Adrenal gland (tissue), 19 donors: ENCODE measurements at places on chromosomes 3 and 15. TPM values are rescaled to one million over a fixed set of nuclear protein-coding genes. Genes with fewer than 3 reads are reported as not detected.

DNA sequence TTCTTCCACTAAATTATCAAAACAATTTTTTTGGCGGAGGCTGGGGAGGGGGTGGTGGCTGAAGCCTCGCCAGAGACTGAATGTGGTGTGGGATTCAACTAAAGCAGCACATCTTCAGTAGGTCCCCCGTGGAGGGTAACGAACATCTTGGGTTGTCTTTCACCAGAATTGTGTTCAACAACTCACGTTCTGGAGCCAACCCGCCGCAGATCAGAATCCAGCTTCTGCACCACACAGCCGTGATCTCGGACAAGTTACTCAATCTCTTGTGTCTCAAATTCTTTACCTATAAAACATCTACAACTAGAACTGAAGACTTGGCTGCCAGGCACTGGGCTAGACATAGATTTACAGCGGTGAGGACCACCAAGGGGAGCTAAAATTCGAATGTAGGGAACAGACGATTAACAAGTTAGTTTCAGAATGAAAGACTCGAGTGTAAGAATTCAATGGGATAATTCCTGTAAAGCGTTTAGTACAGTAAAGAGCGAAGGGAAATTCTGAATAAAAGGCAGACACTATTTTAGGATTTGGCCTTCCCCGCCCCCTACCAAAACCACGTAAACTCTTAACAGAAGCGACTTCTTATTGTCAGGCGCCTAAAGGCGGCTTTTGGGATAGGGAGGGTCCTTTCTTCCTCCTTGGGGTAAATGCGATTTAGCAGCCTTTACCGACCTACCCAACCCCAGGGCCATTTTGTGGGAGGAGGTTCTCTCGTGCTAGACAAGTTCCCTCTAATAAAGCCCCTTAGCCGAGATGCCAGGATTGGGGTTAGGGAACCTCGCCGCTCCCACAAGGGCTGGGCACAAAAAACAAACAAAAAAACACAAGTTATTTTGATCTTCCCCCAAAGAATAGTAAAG, 697 bp upstream of the RAB5A start:
- no peak for DNase-seq

GRCh38 chr3:31999907-32000439, 18.4 kb downstream of the ZNF860 start:
- no peak for DNase-seq

GRCh38 chr3:111652492-111653180, 57.5 kb upstream of the ZBED2 start:
- DNase-seq = no peak

DNA sequence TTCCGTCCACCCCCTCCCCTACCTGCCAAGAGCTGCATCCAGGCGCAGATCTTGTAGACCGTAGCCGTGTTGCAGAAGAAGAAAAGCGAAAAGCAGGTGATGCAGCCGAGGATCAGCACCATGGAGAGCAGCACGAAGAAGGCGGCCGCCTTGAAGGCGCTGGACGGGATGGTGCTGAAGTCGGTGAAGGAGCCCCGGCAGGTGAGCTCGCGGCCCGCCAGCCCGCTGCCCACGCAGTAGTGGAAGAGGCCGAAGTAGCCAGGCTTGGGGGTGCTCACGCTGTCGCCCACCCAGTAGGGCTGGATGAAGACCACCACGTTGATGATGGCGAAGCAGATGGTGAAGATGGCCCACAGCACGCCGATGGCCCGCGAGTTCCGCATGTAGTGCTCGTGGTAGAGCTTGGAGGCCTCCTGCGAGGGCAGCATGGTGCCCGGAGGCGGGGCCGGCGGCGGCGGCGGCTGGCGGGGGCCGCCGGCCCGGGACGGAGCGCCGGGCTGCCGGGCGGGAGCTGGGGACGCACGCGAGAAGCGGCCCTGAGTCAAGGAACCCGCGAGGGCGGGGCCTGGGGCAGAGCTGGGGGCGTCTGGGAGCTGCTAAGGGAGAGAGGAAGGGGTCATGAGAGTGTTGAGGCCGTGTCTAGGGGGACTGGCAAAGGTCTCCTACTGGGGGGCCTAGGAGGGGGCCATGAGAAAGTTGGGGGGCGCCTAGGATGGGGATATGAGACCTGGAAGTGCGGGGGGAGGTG, 1.2 kb downstream of the LHFPL4 start:
- DNase-seq = peak; percentile 67

DNA sequence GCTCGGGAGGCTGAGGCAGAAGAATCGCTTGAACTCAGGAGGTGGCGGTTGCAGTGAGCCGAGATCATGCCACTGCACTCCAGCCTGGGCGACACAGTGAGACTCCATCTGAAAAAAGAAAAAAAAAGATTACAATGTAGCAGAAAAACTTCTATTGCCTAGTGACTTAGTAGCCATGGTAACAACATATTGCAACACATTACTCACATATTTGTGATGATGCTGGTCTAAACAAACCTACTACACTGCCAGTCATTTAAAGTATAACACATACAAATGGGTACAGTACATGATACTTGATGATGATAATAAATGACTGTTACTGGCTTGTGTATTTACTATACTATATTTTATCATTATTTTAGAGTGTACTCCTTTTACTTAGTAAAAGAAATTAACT, 125.6 kb downstream of the PLOD2 start:
- DNase-seq = no peak

GRCh38 chr3:100893108-100893507, 100.1 kb downstream of the ABI3BP start:
- DNase-seq = peak; percentile 47

DNA sequence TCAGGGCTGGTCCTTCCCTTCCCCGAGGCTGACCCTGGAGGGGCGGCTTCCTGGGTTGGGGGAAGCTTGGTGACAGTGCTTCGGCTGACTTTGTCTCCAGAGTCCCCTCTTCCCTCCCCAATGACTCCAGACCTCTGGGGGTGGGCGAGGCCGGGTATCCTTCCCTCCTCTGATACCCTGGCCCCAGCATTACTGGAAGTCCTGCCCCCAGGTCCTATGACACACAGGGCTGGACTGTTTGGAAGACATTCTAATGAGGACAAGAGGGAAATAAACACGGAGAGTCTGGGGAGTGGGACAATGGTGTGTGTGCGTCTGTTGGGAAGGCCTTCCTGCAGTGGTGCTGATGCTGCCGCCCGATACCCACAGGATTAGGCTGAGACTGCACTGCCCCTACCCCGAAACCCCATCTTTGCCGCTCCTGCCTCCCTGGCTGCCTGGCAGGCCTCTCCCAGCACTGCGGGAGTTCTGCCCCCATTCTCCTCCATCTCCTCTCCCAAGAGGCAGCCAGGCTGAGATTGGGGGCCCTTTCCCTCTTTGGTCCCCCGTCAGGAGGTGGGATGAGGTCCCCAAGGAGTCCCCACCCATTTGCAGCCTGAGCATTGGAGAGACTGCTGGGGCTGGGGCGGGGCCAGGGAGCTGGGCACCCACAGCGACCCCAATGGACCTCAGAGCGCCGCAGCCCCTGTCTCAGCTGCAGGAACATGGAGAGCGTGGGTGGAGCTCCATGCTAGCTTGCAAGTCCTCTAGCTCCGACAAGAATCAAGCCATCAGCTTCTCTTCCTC, 29.7 kb upstream of the FBLN2 start:
- DNase-seq = no peak

GRCh38 chr15:77255385-77255784, 164.5 kb downstream of the PEAK1 start:
- no peak for DNase-seq

DNA sequence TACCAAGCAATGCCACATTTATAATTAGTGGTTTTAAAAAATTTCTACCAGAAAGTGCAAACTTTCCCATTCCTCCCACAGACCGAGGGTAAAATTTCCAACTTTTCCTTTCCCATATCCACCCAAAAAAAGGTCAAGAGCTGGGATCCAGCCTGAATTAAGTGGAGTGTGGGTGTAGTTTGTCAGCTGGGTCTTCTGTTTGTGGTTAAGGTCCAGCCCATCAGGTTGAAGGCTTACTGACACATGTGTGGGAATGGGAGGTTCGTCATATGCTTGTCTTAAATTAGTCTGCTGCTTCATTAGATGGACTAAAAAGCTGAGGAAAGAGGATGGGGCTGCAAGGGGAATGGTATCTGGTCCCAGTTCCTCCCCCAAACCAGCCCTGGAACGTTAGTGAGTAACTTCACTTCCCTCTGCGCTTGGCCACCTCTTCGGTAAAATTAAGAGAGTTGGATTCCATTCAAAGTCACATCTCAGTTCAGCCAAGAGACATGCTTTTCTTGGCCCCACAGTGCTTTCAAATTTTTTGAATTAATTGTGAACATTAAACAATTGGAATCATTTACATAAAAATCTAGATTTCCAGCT, 59.0 kb upstream of the PLCL2 start:
- no peak for DNase-seq

- no peak for DNase-seq
Observed at GRCh38 chr3:72625602-72626337, 222.5 kb downstream of the SHQ1 start.

DNA sequence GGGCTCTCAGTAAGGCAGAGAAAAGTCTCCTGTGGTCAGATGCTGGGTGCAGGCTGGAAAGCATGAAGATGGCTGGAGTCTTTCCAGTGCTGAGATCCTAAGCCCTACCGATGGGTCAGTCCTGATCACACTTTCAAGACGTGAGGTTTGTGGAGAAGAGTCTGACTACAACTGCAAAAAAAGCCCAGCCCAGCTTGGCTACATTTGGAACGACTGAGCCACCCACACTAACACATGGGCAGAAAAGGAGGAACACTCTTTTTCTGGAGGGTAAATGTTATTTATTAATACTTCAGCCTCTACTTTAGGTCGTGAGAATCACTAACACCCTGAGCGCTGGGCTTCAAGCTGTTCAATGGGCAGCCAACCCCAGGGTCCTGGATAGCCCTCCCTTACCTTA, 22.0 kb upstream of the C3orf22 start:
- DNase-seq = no peak

DNA sequence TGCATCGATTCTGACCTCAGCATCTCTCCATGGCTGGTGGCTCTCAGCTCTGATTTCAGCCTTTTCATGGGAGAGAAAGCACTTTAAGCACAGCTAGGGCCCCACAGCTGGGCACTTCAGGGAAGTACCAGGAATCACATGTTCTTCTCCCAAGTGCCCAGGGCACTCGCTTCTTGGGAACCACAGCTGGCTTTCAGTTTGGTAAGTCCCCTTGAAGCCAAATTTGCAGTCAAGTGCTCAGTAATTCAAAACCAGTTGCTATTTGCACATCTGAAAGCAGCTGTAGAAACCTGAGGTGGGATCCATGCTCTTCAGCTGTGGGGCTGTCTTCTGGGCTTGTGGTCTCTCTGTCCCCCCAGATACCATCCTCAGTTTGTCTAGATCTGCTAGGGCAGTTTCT, 12.8 kb downstream of the GABRA5 start:
- DNase-seq = no peak

DNA sequence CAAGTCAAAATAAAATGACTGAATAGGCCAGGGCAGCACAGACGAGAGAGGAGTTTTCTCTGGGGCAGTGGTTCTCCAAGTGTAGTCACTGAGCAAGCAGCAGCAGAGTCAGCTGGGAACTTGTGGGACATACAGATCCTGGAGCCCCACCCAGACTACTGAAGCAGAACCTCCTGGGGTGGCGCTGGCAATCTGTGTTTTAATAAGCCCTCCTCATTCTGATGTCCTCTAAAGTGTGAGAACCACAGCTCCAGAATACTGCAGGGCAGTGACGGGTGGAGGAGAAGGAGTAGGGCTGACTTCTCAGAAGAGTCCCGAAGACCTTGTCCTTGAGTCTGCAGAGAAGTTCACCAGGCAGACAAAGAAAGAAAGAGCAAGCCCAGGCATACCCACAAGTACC, 251.3 kb upstream of the HES1 start:
- DNase-seq = no peak

GRCh38 chr3:101120039-101120438, 126.8 kb upstream of the ABI3BP start:
- DNase-seq = no peak

DNA sequence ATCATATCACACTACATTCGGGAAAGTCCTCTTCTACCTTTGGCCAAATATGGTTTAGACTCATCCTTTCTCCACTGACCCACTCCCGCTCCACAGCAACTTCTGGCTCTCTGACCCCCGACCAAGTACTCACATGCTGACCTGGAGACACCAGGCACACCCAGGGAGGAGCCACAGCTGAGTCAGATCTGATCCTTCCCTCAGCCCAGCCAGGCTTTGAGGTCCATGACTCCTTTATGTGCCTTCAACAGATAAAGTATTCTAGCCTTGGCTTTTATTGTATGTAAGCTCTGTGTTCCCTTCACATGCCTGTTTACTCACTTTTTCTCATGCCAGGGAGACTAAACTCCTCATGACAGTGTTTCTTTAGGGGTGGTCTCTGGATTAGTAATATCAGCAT, 166.9 kb upstream of the UMPS start:
- DNase-seq = peak; percentile 58

DNA sequence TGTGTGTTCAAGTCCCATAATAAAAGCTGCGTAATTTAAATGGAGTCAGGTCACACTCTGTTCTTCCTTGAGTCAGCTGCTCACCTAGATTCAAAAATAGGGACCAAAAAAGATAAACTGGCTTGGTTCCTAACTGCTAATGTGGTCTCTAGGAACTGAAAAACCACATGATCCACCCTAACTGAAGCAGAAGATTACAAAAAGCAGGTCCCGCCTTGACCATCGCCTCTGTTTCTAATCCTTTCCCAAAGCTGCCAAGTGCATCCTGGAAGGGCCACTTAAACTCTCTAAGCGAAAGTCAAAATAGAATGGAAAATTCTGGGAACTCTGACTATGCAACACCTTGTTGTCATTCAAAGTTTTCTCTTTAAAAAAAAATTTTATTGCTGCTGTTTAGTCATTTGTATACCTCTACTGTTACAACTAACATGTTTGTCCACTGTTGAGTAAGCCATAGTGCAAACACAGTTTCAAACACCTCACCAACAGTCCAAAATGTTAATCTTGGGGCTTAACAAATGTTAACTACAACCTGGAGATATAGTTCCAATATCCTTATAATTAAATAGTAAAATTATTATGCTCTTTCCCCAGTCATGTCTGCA, 88.9 kb upstream of the THBS1 start:
- no peak for DNase-seq

The GXYLT2 gene
- total RNA-seq = 7.8 TPM

The SAMMSON gene
- not detected for total RNA-seq

The KCNAB1 gene
- 2.1 TPM for total RNA-seq

The GPR160 gene
- total RNA-seq = 1.9 TPM

The PLCH1 gene
- total RNA-seq = 0.11 TPM

The RHOV gene
- total RNA-seq = not detected

The ROPN1 gene
- not detected for total RNA-seq

The ITIH1 gene
- not detected for total RNA-seq

The UTS2B gene
- not detected for total RNA-seq
